Fibroblast of skin of right quadriceps (primary cell): ENCODE measurements at places on chromosomes 4 and X.

- no peak for DNase-seq
Observed at GRCh38 chr4:36039026-36039425, 205.3 kb downstream of the ARAP2 start.

DNA sequence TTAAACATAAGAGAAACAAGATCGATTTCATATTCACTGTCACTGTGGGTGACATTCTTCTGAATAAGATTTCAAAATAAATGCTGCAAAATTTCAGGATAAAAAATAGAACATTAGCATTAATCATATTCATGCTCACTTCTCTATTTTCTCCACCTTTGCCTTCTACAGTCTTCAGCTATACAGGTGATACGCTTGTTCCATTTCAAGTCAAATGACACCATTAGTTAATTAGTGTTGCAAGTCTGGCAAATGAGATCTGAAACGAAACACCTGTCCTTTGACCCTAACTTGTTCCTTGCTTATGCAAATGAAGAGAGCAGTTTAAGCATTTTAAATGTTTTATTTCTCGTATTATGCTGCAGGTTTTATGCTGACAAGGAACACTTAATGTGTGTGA, 667.5 kb upstream of the MAGEB2 start:
- no peak for DNase-seq

GRCh38 chrX:66221856-66222255, 57.8 kb downstream of the HEPH start:
- DNase-seq: peak; percentile 12

- no peak for DNase-seq
Observed at GRCh38 chr4:78069859-78070258, 12.7 kb downstream of the FRAS1 start.

- no peak for DNase-seq
Observed at GRCh38 chr4:103074744-103075434, 1.7 kb downstream of the SLC9B2 start.

DNA sequence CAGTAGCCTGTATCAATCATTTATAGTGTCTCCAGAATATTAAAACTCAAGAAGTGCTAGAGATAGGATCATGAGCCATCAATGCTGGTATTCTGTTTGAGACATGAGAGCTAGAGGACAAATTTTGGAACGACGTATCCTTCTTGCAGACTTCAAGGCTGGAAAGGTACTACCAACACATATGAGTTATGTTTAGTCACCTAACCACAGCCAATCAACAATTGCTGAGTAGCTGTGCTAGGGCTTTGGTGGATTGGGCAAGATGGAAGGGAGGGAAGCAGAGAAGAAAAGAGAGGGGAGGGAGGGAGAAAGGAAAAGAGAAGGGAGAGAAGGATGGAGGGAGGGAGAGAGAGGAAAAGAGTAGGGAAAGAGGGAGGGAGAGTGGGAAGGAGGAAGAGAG, 21.6 kb upstream of the RAI2 start:
- no peak for DNase-seq

GRCh38 chr4:80216100-80216761, 18.9 kb downstream of the PRDM8 start:
- DNase-seq: no peak

- peak; percentile 38 for DNase-seq
Observed at GRCh38 chr4:70183168-70183939, 12.2 kb upstream of the ODAM start.

DNA sequence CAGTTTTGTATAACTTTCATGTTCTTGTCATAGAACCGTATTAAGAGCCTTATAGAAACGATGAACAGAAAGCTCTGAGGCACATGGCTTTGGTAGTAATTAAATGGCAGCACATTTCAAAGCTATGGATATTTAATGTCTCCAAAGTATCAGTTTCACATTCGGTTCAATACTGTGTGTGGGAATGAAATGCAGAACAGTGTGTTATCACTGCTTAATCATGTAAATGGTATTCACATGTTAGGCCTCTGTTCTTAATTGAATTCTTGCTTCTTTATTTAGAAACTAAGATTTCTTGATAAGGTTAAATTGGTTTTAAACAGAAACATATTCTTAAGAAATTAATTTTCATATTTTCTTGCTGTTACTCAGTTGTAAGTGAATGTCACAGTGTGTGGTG, 701.0 kb upstream of the PITX2 start:
- peak; percentile 62 for DNase-seq

- peak; percentile 24 for DNase-seq
Observed at GRCh38 chrX:100368167-100368566, 41.9 kb downstream of the PCDH19 start.
